ENCODE measurements at places on chromosomes 13 and 19.

DNA sequence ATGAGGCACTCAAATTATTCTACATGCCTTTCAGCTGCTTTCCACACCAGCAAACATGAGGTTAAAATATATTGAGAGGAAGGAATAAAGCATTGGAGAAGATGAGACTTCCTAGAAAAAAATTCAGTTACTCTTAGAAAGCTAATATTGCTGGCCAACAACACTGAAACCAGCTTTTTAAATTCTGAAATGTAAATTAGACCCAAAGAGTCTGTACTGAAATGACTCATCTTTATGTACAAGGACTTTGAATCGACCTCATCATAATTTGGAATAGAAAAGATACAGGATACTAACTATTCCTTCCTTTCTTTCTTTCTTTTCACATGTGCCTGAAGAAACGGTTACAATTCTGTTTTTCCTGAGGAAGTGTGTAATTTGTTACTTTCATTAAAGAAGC is 6.5 kb upstream of the HSPH1 start:
- no peaks in the 10 kb centered on the region for H3K4me1 ChIP-seq
- peak overlapping the region; percentile 73 for H3K27ac ChIP-seq
- no peaks in the 10 kb centered on the region for H3K36me3 ChIP-seq
- H3K27me3 ChIP-seq: peaks cover 15% of the 10 kb centered on the region

GRCh38 chr13:99265821-99266426 is 7.7 kb upstream of the GPR18 start:
- no peaks in the 10 kb centered on the region for H3K27me3 ChIP-seq
- no peak for DNase-seq
- H3K36me3 ChIP-seq: peaks cover 14% of the 10 kb centered on the region

DNA sequence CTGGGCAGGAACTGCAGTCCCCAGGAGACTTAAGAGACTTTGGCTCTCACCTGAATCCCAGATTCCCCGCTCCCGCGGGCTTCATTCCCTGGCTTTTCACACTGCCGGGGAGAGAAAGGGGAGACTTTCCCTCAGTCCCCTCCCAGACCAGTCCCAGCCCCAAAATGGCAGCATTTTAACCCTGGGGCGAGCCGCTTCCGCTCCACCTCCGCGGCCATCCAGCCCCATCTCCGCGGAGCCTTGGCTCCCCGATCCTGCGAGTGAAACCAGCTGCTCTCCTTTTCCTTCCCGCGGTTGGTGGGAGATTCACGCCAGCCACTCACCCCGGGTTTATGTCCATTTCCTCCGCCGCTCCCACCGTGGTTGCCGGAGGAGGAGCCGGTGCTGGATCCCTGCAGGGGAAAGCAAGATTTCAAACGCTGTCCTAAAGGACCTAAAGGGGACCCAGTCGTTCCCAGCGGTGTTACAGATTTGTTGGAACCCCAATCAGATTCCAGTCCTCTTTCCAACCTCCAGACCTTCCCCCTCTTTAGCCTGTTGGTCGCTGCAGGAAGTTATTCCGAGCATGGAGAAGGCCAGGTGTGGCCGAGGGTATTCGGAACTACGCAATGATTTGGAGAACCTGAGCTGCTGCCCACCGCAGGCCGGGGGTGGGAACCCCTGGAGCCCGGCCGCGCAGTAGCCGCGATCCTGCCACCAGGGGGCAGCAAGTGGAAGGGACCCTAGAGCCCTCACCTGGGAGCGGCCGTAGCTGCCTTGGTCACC is 3.4 kb downstream of the DMKN start:
- peak; percentile 45 for DNase-seq
- H3K4me1 ChIP-seq: peaks cover 15% of the 10 kb centered on the region
- no peak overlapping the region for H3K27ac ChIP-seq
- H3K27me3 ChIP-seq: peaks cover 43% of the 10 kb centered on the region
- H3K4me3 ChIP-seq: peak overlapping the region; percentile 80

GRCh38 chr13:111184458-111185401 is 69.6 kb downstream of the ARHGEF7 start:
- peak; percentile 37 for DNase-seq
- peaks cover 90% of the 10 kb centered on the region for H3K4me1 ChIP-seq
- H3K27me3 ChIP-seq: no peaks in the 10 kb centered on the region
- peak overlapping the region; percentile 82 for H3K27ac ChIP-seq
- peak overlapping the region; percentile 65 for H3K4me3 ChIP-seq
- H3K36me3 ChIP-seq: peaks cover 17% of the 10 kb centered on the region

GRCh38 chr13:107450931-107451330 is 764.4 kb downstream of the LIG4 start:
- no peak overlapping the region for H3K27ac ChIP-seq
- no peaks in the 10 kb centered on the region for H3K4me1 ChIP-seq
- no peaks in the 10 kb centered on the region for H3K36me3 ChIP-seq
- no peaks in the 10 kb centered on the region for H3K27me3 ChIP-seq
- no peak for DNase-seq

DNA sequence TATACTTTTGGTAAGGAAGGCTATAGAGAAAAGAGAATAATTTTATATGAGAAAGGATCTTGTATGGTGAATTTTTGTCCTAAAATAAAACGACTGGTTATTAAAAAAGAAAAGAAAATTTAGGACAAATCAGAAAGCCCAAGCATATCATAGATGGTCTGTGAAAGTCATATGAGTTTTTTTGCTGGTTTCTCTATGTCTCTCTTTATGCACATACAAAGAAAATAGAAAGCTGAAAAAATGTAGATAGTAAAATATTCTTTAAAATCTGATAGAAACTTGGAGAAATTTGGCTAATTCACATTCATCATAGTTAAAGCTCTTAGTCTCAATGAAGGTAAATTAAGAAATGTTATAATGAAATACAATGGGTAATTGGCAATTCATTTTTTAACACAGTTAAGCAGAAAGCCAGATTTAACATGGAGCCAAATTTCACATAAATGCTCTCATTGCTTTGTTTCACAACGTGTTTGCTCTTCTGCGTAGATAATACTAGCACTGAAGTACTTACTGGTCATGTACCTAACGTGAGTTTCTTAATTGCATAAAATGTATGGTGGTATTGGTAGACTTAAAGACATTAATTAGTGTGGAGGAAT is 621.5 kb upstream of the ATXN8OS start:
- no peaks in the 10 kb centered on the region for H3K4me1 ChIP-seq
- DNase-seq: no peak
- no peak overlapping the region for H3K27ac ChIP-seq
- H3K27me3 ChIP-seq: no peaks in the 10 kb centered on the region

DNA sequence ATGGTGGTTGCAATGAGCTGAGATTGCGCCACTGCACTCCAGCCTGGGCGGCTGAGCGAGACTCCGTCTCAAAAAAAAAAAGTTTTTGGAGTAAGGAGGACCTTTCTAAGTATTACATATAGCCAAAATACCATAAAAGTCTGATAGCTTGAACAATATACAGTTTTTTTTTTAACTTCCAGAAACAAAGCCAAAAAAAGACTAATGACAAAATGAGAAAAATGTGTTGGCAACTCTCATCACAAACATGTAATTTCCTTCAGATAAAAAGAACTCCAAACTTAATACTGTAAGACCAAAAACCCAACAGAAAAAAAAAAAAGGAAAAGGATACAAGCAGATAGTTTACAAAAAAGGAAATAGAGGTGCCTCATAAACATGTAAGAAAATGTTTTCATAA is 68.2 kb upstream of the MED4 start:
- no peaks in the 10 kb centered on the region for H3K27me3 ChIP-seq
- peaks cover 12% of the 10 kb centered on the region for H3K4me1 ChIP-seq
- H3K36me3 ChIP-seq: no peaks in the 10 kb centered on the region

DNA sequence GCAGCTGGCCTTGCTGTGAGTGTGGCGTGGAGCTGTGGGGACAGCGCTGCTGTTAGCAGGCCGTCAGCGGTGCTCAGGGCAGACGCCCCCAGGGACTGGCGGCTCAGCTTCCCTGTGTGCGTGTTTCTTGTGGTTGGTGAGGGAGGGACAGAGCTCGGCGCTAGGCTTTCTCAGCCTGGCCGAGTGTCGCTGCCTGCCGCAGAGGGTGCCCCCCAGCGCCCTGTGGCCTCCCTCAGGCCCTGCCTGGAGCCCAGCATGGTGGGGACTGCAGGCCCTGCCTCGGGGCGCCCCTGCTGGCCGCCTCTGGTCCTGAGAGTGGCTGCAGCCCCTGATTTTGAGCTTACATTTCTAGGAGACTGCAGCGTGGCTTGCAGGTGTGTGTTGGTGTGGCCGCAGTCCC is 35.5 kb downstream of the DOT1L start:
- H3K4me3 ChIP-seq: no peak overlapping the region
- peaks cover 18% of the 10 kb centered on the region for H3K4me1 ChIP-seq
- peaks cover 13% of the 10 kb centered on the region for H3K36me3 ChIP-seq
- H3K27me3 ChIP-seq: no peaks in the 10 kb centered on the region

DNA sequence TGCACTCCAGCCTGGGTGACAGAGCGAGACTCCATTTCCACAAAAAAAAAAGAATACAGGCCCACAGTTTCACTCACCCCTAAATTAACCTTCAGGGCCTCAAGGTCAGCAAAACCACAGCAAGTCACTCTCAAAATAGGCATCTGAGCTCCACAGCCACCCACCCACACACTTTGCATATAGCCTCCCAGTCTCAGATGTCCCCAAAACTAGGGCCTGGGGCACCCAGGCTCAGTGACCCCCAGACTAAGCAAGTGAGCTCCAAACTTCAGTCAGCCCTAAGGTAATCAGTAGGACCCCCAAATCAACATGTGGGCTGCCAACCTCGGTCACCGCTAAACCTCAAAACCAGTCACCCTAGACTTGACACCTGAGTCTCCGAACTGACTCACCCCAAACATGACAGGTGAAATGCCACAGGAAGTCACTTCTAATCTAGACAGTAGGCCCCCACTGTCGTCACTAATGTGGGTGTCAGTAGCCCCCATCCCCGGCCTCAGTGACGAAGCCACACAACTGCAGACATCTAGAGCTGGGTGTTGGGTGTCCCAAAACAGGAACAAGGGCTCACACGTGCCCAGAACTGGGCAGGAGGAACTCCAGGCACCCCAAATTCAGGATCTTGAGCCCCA is 13.9 kb downstream of the RABAC1 start:
- peaks cover 20% of the 10 kb centered on the region for H3K36me3 ChIP-seq
- H3K27me3 ChIP-seq: peaks cover 28% of the 10 kb centered on the region
- H3K4me1 ChIP-seq: peaks cover 64% of the 10 kb centered on the region
- H3K27ac ChIP-seq: peak overlapping the region; percentile 98
- peak; percentile 73 for DNase-seq
- H3K4me3 ChIP-seq: peak overlapping the region; percentile 72

DNA sequence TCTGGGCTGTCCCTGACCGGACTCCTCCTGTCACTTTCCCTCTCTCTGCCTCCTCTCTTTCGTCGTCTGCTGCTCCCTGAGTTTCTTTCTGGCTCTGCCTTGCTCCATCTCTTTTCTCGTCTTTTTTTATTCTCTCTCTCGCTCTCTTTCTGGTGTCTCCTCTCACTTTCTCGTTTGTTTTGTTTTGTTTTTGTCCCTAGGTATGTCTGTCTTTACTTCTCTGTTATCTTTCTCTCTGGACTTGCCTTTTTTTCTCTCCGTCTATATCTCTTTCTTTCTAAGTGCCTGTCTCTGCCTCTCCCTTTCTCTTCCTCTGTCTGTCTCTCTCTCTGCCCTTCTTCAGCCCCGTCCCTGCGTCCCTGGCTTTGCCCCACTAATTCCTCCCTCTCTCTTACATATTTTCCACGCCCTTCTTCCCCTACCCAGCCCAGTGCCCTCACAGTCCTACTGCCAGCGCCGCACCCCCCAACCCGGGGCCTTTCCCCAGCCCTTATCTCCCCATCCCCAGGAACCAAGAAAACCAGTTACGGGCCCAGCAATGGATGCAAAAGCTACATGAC is 48.1 kb upstream of the SHKBP1 start:
- no peak overlapping the region for H3K27ac ChIP-seq
- peaks cover 7% of the 10 kb centered on the region for H3K4me1 ChIP-seq
- peaks cover 17% of the 10 kb centered on the region for H3K27me3 ChIP-seq
- H3K36me3 ChIP-seq: peaks cover 14% of the 10 kb centered on the region

- H3K27me3 ChIP-seq: peaks cover 70% of the 10 kb centered on the region
- no peak overlapping the region for H3K27ac ChIP-seq
- H3K4me1 ChIP-seq: no peaks in the 10 kb centered on the region
- H3K4me3 ChIP-seq: no peak overlapping the region
Observed at GRCh38 chr13:52779103-52779502, 39.5 kb upstream of the CNMD start.

- H3K4me3 ChIP-seq: no peak within 1 kb of the TSS
- H3K36me3 ChIP-seq: no peaks in the 10 kb centered on the region
- no peak within 1 kb of the TSS for H3K27ac ChIP-seq
- H3K27me3 ChIP-seq: peaks cover 34% of the 10 kb centered on the region
Observed at GRCh38 chr19:44808463-44809371, at the start of gene BCAM. BCAM (plus strand) TSS chr19:44809103; CDS start chr19:44809125, 22 bp downstream.

GRCh38 chr13:45464141-45464686 is 525 bp upstream of the COG3 start:
- peaks cover 10% of the 10 kb centered on the region for H3K36me3 ChIP-seq
- H3K27ac ChIP-seq: peak overlapping the region; percentile 92
- H3K4me1 ChIP-seq: peaks cover 43% of the 10 kb centered on the region

DNA sequence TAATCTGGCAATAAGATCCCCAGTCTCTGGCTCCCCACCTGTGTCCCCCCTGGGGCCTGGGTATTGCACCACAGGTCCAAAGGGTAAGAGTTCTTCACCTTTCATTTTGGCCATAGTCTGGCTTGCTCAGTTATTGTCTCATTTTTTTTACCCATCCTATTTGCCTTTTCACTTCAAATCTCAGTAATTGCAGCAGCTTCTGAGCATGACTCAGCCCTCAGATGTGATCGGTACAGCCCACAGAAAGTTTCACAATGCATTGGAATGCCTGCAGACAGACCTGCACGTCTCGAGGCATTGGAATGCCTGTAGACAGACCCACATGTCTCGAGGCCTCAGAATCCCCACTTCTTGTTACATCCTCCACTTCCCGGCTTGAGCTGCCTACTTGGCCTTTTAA is 173.6 kb downstream of the NUFIP1 start:
- no peak for DNase-seq
- no peaks in the 10 kb centered on the region for H3K36me3 ChIP-seq
- no peak overlapping the region for H3K27ac ChIP-seq
- H3K4me3 ChIP-seq: no peak overlapping the region
- peaks cover 27% of the 10 kb centered on the region for H3K27me3 ChIP-seq

Data from central memory CD8-positive, alpha-beta T cell (primary cell).